ENCODE measurements at places on chromosomes 13 and 19.

DNA sequence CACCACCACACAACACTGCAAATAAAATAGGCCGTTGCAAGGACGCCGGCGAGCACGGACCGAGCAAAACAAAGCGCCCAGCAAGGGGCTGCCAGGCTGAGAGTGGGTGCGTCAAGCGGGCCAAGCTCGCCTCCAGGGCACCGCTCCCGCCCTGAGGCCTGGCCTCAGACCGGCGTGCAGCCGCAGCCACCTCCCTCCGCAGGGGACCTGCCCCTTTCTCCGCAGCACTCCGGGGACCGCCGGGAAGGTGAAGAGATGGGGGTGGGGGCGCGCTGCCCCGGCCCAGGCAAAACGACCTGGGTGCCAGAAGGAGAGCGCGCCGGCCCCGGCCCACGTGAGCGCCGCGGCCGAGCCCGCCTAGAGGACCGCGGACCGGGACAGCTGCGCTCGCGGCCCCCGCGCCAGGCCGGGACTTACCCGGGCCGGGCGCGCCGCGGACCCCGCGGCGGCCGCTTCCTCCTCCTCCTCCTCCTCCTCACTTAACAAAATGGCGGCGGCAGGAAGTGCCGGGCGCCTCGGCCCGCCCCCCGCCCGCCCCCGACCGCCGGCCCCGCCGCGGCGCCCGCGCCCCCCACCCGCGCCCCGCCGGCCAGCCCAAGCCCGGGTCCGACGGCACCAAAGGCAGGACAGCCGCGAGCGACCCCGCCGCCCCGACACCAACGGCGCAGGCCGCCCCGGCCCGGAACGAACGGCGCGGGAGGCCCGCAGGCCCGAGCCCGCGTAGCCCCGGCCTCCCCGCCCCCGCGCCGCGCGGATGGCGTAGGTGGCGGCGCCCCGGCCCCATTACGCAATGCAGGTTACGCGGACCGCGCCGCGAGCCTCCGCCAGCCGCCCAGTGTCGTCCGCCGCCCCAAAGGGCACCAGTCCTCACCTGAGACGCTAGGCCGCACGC, 674 bp downstream of the BRD4 start:
- DNase-seq: peak; percentile 62

DNA sequence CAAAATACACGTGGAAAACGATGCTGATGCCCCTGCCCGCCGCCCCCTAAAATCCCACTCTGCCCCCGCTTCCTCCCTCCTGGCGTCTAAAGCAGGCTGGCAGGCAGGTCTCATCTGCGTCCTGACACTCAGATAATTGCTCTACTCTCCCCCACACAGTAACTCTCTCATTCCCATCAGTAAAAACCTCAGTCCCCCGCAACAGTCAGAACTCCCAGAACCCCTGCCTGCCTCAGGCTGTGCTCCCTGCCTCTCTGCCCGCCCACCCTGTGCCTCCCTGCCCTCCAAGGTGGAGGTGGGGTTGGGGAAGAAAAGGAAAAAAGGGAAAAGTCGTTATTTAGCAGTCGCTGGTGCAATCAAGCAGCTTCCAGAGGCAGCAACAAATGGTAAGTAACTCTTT, 473.7 kb downstream of the EFNB2 start:
- no peak for DNase-seq

DNA sequence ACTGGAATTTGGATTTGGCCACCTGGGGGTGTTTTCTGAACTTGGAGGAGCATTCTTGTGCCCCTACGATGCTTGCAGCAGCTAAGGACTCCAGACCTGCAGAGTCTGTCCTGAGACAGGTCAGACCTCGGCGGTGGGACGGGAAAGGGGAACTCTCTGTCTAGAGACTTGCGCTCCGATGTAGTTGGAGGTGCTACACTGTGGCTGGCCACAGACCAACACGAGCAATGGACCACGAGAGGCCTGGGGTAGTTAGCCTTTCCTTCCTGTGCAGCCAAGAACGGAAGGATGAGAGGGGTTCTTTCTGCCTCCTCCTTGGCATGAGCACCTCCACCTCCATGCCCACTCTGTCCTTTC, 5.9 kb upstream of the GRAMD1A start:
- no peak for DNase-seq

DNA sequence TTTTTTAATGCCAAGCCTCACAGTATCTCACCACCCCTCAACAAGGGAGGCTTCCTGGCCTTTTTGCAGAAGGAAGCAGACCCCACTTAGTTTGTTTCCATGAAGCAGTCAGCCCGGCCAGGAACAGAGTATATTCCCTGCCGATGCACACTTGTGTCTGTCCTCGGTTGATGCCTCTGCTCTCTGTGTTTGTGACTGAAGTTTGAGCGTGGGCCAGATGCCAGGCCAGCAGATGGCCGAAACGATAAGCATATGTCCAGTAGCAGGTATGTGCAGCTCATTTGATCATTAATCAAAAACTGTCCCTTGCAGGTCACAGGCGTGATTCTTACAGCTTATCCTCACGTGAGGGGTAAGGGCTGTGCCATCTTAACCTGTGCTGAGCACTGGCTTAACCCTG, 144.0 kb downstream of the IRS2 start:
- no peak for DNase-seq

DNA sequence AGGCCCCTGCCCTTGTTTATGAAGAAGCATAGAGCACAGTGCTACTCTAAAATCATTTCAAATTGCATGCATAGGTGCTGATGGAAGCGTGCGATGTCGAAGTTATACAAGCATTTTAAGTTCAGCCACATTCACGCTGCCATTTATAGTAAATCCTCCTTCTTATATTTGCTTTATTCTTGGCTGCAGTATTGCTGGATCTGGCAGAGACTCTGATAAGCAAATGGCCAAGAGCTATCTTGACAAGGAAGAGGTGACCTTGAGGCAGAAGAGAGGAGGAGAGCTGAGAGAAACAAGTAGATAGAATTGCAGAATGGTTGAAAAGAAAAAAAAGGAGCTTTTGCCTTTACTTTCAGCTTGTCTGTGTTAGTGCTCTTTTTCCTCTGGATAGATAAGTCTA, 18.9 kb upstream of the MYO16 start:
- DNase-seq: no peak

- DNase-seq: no peak
Measured at GRCh38 chr13:53560556-53560955, 531.9 kb downstream of the OLFM4 start.

DNA sequence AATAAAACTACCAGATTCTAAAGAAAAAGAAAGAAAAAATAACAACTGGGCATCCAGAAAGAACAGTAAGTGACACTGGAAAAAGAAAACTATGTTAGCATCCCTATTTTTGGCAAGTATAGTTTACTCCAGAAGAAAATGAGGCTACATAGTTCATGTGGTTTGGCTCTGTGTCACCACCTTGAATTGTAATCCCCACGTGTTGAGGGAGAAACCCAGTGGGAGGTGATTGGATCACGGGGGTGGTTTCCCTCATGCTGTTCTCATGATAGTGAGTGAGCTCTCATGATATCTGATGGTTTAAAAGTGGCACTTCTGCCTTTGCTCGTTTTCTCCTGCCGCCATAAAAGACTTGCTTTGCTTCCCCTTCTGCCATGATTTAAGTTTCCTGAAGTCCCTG, 76.9 kb downstream of the ITGBL1 start:
- no peak for DNase-seq

DNA sequence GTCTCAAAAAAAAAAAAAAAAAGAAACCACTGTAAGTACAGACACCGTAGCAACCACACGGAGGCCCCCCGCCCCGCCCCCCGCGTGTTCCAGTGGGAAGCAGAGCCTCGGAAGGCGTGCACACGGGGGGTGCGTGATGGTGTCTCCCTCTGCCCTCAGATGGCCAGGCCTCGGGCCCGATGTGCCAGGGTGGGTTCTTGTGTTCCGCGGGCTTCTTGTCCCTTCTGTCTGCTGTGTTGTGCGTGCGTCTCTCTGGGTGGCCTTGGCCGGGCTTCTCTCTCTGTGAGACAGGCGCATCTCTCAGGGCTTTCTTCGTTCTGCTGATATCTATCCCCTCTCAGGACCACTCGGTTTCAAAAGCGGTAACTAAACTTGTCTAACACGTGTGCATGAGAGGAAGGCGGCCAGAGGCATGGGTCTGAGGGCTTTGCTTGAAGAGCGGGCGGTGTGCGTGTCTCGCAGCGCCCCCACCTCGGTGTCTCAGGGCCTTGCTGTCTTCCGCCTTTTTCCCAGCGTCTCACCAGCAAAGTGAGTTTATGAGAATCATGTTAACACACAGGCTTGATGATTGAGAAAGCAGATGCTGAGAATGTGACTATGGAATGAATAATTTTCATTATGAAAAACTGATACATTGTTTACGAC, 12.6 kb downstream of the ATP11A start:
- no peak for DNase-seq

DNA sequence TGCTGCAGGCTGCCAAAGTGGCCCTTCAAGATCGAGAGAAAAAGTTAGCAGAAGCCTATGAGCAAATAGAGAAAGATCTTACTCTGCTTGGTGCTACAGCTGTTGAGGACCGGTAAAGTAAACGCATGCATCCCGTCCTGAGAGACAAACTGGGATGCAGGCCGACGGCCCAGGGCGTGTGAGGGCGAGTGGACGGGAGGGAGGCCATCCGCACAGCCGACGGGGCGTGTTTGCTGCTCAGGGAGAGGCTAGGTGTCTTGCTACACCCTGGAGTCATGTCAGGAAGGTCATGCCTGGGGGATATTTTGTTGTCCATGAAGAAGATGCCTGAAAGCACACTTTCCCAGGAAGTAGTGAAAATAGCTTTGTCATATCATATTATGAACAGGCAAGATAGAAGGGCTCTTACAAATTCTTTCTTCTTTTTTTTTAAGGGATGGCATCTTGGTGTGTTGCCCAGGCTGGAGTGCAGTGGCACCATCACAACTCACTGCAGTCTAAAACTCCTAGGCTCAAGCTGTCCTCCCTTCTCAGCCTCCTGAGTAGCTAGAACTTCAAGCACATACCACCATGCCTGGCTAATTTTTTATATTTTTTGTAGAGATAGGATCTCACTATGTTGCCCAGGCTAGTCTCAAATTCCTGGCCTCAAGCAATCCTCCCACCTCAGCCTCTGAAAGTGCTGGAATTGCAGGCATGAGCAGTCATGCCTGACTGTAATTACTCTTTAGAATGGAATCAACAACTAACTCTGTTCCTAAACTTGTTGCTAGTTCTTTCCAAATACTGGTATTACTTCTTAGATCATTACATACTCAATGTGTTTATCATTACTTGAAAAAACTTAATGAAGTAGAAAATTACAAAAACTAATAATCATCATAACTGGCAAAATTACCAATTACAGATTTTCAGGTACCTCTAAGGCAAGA, 117.6 kb upstream of the MCF2L start:
- DNase-seq: no peak

- no peak for DNase-seq
Measured at GRCh38 chr13:113002206-113002912, 33.3 kb downstream of the MCF2L start.

DNA sequence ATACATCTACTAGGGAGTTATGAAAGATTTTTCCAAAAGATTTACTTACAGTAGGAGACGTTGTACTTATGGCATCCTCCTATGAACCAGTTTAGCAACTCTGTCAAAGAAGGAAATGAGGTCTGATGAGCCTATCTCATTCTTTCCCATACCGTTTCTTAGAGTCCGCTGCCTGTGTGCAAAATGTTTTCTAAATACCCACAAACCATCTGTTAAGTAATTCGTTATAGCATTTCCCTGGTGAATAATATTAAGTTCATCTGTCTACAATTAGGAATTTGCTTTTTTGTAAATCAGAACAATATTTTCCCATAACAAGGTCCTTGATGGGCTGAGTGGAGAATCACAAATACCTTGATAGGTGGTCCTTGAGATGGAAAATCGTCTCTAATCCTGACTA, 178.8 kb upstream of the TMTC4 start:
- no peak for DNase-seq

DNA sequence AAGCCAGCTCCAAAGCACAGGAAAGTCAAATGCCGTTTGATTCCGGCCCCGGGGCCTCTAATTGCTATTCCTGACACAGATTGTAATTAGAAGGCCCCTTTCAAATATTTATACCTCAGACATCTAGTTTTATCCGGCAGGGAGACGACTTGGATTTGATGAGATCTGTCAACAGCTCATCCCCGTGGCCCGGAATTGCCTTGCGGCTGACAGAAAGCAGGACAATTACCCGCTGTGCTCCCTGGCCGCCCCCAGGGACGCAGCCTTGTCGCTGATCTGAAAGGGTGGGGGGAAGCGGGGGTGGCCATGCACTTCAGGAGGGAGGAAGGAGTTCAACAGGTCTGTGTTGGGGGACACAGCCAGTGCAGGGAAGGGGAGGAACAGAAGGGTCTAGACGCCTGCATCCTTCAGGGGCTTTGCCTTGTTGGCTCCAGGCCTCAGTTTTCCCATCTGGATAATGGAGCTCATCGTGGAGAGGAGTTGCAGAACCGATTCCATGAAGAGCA, 1.8 kb upstream of the SHD start:
- DNase-seq: no peak

- DNase-seq: no peak
Measured at GRCh38 chr13:45926741-45927140, 75.2 kb upstream of the SIAH3 start.

DNA sequence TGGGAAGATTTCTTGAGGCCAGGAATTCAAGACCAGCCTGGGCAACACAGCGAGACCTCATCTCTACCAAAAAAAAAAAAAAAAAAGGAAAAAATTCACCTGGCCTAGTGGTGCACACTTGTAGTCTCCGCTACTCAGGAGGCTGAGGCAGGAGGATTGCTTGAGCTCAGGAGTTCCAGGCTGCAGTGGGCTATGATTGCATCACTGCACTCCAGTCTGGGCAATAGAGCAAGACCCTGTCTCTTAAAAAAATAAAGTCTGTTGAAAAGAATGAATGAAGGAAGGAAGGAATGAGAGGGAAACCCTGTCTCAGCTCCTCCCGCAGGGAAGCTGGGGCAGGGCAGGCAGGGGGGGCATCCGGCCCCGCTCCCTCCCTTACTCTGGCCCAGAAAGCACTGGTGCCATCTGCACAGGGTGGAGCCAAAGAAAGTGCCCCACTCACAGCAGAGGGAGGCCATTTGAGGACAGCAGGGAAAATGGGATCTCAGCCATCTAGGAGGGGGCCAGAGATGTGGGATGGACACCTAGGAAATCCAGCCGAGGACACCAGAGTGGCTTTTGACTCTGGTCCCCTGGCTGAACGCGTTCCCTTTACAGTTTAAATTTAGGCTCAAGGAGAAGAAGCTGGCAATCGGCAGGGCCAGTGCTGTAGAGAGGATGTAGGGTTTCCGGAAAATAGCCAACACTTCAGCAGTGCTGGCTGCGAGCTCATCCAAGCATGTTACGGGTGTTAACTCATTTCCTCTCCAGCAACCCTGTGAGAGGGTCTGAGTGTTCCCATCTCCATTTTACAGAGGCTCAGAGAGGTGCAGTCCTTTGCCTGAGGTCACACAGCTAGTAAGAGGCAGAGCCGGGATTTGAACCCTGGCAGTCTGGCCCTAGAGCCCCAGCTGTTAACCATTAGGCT, 3.6 kb upstream of the HPN start:
- no peak for DNase-seq

DNA sequence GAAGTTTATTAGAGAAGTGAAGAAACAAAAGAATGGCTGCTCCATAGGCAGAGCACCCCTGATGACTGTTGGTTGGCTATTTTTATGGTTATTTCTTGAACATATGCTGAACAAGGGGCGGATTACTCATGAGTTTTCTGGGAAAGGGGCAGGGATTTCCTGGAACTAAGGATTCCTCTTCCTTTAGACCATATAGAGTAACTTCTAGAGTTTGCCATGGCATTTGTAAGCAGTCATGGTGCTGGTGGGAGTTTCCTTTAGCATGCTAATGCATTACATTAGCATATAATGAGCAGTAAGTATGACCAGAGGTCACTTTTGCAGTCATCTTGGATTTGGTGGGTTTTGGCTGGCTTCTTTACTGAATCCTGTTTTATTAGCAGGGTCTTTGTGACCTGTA, 38.7 kb upstream of the PCDH8 start:
- DNase-seq: no peak
